Fibroblast of the conjunctiva (primary cell): ENCODE measurements at places on chromosomes 7 and 10.

DNA sequence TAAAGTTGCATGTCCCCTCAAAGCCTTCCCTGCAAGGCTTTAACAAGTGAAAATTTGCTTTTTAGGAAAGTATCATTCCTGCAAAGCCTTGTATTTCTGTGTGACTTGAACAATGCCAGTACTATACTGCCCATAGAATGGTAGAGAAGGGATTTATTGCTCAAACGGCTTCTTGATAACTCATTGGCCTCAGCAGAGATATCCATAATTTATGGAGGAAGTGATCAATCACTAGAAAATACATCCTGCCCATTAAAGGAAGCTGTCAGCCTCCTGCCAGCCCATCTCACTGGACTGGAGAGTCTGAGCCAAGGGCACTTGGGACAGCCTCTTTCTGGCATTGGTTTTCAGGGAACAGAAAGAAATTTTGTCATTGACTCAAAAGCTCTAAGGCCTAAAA, 152.6 kb downstream of the XPNPEP1 start:
- no peak for DNase-seq

DNA sequence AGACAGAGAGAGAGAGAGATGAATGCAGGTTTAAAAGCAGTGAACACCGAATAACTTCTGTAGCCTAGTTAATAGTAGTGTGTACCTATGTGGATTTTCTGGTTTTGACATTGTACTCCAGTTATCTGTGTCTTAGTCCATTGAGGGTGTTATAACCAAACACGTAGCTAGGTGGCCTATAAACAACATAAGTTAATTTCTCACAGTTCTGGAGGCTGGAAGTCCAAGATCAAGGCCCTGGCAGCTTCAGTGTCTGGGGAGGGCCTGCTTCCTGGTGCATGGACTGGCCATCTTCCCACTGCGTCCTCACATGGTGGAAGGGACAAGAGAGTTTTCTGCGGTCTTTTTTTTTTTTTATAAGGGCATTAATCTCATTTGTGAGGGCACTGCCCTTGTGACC, 23.5 kb downstream of the AOC1 start:
- DNase-seq = no peak

- DNase-seq = no peak
Measured at GRCh38 chr10:128027306-128027705, 98.9 kb downstream of the MKI67 start.

DNA sequence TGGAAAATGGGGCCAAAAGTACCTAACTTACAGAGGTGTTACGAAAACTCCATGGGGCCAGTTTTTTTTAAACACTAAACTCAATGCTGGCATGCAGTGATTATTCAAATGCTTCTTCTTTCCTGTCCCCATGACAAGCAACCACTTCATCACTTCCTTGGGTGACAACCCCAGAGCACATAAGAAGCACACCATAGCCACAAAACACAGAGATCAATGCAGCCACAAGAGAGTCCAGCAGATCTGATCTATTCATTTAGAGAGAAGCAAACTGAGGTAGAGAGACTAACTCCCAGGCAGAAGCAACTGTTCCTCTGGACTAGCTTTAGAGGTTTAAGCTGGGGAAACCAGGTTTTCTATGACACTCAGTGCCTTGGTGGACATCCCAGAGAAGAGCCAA, 180.0 kb downstream of the GRID1 start:
- no peak for DNase-seq

GRCh38 chr7:91798425-91798824, 82.1 kb downstream of the MTERF1 start:
- no peak for DNase-seq

- DNase-seq = no peak
Measured at GRCh38 chr7:132430041-132430855, 146.0 kb downstream of the PLXNA4 start.

DNA sequence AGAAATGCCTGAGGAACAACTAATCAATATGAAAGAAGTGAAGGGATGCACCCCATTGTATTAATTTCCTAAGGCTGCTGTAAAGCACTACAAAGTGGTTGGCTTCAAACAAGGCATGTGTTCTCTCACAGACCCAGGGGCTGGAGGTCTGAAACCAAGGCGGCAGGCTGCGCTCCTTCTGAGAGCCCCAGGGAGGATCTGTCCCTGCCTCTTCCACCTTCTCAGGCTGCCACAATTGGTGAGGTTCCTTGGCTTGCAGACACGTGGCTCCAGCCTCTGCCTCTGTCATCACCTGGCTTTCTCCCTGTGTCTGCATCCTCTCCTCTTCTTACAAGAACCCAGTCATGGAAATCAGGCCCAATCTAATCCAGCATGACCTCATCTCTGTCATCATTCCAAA, 110.1 kb downstream of the TNS3 start:
- no peak for DNase-seq

GRCh38 chr7:80277434-80278427, 143.1 kb downstream of the GNAI1 start:
- DNase-seq = no peak

DNA sequence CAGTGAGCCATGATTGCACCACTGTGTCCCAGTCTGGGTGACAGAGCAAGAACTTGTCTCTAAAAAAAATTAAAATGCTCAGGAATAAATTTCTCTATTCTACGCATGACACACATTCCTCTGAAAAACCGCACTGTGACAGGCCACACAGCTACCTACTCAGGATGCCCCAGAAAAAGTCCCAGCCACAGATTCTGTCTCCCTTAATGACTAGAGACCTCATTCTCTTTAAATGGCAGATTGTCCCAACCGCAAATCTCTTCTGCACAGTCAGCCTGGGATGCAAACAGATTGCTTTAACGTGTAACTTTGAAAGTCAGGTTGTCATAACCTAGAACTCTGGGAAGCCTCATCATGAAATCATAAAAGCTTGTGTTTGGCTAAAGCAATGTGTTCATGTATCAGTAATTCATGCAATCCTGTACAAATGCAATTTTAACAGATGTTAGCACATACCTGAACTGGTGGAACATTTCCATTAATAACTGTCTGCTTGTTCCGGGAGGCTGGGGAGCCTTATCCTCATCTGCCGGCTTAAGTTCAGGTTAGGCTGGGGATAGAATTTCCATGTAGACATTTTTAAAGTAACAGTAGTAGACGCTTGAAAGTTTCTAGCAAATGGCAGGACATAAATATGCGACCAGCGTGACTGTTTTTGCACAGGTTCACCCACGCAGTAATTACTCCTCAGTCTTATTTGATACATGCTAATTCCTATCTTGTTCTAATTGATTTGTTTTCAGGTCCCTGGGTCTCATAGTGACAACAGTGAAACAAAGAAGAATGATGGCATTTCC, 26.2 kb upstream of the MSRB2 start:
- no peak for DNase-seq

DNA sequence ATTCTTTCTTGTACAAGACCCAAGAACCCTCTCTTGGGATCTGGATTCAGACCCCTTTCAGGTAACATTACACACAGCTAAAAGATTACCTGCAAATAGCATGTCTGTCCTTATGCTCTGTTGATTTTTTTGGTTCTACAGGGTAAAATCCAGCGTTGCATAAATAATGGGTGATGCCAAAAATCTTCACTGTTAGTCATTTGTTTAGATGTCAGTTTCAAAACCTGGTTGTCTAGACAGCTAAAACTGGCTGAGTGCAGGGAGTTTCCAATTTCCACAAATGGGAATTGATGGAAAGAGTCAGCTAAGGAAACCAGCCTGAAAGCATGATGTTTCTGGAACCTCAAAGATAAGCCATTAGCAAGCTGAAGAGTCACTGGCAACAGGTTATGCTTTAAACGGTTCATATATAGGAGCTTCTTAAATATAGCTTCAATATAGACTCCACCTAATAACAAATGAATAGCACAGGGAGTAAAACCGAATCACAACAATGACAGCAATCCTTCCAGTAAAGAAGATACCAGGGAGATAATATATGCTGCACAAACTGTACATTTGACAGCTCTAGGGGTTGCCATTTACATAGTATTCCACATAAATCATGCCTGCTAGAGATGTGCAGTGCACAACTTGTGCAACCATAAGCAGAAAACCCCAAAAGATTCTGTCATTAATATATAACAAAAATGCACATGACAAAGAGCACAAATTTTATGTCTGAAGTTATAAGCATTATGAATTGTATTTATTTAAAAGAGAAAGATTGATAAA, 20.4 kb downstream of the CCDC71L start:
- DNase-seq = no peak

DNA sequence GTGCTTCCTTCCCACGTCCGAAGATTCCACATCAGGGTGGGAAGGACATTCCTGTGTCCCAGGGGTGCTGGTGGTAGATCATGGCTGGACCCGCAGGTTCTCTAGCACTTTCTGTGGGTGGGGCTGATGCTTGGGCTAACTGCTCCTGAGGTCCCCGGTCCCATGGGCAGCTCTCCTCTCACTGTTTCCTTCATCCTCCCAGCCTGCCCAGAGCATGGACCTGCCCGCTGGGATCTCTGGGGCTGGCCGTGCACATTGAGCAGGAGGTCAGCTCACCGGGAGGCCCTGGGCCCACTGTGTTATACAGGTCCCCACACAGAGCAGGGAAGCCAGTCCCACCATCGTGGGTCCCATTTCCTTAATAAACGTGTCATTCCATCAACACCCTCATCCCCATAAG, 502.3 kb downstream of the TCERG1L start:
- DNase-seq = no peak

- DNase-seq = no peak
Measured at GRCh38 chr10:119101366-119102098, 2.4 kb upstream of the DENND10 start.

- DNase-seq = no peak
Measured at GRCh38 chr7:57198801-57199200, 66.6 kb upstream of the ZNF479 start.

DNA sequence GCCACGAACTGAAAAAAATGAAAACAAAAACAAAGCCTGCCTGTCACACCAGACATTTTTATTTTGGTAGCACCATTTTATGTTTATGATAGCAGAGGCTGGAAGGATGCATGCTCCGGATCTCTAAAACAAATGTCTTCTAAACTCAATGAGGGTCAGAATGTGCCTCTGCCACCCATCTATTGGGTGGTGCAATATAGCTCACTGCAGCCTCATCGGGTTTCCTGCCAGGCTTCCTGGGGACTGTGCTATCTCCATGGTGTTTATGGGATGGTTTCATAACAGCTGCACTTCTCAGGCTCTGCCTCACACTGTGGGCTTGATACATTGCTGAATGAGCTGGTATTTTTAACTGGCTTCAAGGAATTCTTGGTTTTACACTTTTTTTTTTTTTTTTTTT, 94.4 kb downstream of the ITIH5 start:
- no peak for DNase-seq

DNA sequence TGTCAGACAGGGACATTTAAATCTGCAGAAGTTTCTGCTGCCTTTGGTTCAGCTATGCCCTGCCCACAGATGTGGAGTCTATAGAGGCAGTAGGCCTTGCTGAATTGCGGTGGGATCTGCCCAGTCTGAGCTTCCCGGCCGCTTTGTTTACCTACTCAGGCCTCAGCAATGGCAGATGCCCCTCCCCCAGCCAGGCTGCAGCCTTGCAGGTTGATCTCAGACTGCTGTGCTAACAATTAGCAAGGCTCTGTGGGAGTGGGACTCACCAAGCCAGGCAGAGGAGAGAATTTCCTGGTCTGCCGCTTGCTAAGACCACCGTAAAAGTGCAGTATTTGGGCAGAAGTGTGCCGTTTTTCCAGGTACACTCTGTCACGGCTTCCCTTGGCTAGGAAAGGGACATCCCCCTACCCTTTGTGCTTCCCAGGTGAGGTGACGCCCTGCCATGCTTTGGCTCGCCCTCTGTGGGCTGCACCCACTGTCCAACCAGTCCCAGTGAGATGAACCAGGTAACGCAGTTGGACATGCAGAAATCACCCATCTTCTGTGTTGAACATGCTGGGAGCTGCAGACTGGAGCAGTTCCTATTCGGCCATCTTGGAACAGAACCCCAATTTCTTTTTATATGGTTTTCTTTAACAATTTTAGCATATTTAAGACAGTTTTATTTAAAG, 28.4 kb upstream of the VWDE start:
- DNase-seq = no peak

GRCh38 chr10:87177-88080, 38.3 kb upstream of the TUBB8 start:
- DNase-seq = no peak

DNA sequence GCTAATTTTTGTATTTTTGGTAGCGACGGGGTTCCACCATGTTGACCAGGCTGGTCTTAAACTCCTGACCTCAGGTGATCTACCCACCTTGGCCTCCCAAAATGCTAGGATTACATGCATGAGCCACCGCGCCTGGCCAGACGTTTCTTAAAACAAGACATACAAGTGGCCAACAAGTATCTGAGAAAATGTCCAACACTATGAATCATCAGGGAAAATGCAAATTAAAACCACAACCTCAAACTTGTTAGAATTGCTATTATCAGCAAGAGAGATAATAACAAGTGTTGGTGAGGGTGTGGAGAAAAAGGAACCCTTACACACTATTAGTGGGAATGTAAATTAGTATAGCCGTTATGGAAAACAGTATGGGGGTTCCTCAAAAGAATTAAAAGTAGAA, 148.6 kb downstream of the SUGCT start:
- DNase-seq = no peak

GRCh38 chr7:101288439-101288838, 33.2 kb downstream of the IFT22 start:
- DNase-seq = no peak

DNA sequence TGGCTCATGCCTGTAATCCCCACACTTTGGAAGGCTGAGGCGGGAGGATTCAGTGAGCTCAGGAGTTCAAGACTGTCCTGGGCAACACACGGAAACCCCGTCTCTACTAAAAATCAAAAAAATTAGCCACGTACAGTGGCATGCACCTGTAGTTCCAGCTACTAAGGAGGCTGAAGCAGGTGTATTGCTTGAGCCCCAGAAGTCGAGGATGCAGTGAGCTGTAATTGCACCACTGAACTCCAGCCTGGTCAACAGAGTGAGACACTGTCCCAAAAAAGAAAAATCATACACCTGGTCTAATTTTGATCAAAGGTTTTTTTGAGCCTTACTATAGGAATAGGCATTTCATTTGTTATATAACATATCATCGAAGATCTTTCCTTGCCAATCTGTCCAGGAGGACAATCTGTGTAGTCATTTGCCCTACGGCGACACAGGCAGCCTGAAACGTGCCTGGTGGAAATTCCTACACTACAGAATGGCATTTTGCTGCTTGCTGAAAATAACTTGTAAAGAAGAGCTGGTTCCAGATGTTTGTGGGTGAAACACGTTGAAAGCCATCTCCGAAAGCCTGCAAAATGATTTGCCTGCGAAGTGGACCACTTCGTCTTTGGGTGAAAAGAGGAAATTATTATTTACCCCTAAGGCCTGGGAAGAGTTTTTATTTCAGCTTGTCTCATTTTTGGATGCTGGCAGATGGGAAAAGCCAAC, 31.3 kb upstream of the GDI2 start:
- DNase-seq = no peak

DNA sequence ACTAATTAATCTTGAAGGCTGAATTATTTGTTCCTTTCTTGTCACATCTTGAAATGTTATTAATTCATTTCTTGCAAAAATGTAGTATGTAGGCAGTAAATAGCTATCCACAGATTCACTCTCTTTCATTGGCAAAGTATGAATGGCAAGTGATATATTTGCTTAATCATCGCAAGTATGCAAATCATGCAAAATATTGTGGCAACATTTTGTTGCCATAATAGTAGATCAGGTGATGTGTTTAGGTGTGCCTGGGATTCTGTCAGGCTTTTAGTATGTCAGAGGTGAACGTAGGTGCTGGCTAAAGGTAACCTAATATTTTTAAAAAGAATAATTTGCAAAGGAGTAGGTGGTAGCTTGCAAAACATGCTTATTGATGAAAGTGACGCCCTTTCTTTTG, 5.9 kb downstream of the MAP3K8 start:
- no peak for DNase-seq
